ENCODE measurements at places on chromosomes 12 and 14.

- DNase-seq = no peak
Measured at GRCh38 chr12:89538897-89539296, 13.1 kb upstream of the POC1B start.

DNA sequence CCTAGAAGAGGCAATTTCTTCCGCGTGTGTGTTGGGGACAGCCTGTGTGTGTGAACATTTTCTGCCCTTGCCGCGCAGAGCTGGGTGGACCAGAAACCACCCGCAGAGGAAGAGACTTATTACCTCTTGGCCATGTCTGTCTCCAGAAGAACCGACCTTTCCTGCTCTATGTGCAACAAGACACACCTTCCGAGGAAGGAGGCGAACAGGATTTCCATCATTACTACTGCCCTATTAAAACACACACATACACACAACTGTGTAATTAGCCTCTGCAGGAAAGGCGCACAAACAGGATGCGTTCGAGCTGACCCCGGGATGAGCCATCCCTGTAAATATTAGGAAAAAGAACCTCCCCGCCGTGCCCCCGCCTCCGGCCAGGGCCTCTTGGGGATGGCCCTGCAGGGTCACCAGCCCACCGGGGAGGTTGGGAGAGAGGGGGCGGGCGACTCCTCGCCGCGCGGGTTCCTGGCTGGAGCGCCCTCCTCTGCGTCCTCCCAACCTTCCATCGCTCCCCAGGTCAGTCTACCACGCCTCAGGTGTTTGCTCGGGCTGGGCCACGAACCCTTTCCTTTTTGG lies 484 bp upstream of the PRKCH start:
- DNase-seq = no peak

DNA sequence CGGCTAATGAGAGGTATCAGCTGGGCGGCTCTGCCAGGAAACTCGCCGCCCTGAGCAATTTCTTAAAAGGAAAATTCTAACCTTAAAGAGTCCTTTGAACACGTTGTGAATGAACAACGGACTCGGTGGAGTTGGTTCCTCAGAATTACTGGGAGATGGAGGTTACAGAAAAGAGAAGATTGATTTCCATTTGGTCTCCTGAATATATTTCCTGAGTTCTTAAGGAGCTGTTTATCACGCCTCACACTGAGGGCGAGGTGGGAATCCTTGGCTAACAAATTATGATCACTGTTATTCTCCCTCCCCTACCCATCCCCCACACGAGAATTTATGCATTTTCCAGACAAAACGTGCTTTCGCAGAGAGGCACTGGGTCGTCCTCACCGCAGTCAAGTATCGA lies 194.5 kb upstream of the C14orf180 start:
- DNase-seq = no peak

DNA sequence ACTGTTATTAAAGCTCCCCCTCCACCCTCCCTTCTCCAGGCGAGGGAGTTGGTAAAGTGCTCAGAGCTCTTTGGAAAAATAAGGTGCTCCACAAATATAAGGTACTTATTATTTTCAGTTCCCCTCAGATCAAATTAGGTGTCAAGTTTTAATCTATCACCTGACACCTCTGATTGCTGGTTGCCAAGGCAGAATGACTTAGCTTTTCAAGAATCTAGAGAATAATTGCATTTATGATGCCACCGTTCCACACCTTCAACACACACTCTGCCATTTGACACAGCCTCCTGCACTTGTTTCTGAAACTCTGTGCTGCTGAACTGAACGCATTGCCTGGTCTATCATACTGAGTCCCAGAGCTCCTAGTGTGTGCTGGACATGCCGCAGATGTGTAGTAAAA lies 128.6 kb downstream of the CRACR2A start:
- no peak for DNase-seq

- DNase-seq = no peak
Measured at GRCh38 chr12:88307961-88308360, 165.9 kb downstream of the TMTC3 start.

- no peak for DNase-seq
Measured at GRCh38 chr12:122527478-122527944, 462 bp downstream of the KNTC1 start.

DNA sequence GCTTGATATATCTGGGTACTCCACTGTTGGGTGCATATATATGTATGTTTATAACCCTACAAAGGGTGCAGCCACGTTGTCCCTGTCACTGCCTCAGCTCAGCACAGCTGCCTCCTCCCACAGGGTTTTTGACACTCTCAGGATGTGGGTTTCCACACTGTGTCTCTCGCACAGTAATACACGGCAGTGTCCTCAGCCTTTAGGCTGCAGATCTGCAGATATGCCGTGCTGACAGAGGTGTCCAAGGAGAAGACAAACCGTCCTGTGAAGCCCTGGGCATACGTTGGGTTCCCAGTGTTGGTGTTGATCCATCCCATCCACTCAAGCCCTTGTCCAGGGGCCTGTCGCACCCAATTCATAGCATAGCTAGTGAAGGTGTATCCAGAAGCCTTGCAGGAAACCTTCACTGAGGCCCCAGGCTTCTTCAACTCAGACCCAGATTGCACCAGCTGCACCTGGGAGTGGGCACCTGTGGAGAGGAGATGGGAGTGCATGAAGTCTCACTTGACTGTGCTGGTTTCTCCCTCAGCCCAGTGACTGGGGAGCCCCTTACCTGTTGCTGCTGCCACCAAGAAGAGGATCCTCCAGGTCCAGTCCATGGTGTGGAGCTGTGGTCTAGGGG lies 498.7 kb downstream of the TMEM121 start:
- DNase-seq = no peak

- no peak for DNase-seq
Measured at GRCh38 chr12:452667-453210, 7.0 kb upstream of the B4GALNT3 start.

- no peak for DNase-seq
Measured at GRCh38 chr12:79673354-79673753, 17.4 kb downstream of the PAWR start.

- DNase-seq = no peak
Measured at GRCh38 chr12:11886339-11886738, 184.4 kb upstream of the BCL2L14 start.

- DNase-seq = no peak
Measured at GRCh38 chr14:30874120-30874998, at the start of gene COCH. Gene COCH (plus strand): TSS chr14:30874559. CDS start chr14:30874939, 380 bp downstream.

- DNase-seq = no peak
Measured at GRCh38 chr14:93035917-93036651, 79.6 kb downstream of the ITPK1 start.

- DNase-seq = no peak
Measured at GRCh38 chr12:125402874-125403789, 337.9 kb downstream of the AACS start.

- no peak for DNase-seq
Measured at GRCh38 chr12:129084875-129085826, 231.9 kb downstream of the GLT1D1 start.

- no peak for DNase-seq
Measured at GRCh38 chr12:54008260-54008552, 579 bp upstream of the HOXC8 start.

GRCh38 chr12:41254004-41254914 lies 66.1 kb downstream of the PDZRN4 start:
- DNase-seq = no peak

DNA sequence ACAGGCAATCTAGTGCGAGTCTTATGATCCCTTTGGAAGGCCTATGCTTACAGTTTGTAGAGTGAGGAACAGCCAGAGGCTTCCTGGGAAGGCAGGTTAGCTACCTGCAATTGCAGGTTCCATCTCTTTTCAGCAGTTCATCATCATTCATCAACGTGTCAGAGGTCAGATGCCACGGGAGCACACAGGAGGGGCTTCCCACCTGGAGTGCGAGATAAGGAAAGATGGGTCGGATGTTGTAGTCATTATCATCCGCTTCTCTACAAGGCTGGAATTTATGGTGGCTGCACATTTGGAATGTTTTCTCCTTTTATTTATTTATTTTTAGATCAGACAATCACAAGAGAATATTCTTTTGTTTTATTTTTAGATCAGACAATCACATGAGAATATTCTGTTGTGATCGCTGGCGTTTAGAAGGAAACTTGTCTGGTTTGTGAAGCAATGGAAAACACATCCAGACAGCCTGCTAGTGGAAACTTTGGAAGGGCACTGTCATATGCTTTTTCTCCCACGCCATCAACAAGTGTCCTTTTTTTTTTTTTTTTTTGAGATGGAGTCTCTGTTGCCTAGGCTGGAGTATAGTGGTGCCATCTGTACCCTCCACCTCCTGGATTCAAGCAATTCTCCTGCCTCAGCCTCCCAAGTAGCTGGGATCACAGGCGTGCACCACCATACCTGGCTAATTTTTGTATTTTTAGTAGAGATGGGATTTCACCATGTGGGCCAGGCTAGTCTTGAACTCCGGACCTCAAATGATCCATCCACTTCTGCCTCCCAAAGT lies 1.9 kb upstream of the BICD1 start:
- DNase-seq = no peak

DNA sequence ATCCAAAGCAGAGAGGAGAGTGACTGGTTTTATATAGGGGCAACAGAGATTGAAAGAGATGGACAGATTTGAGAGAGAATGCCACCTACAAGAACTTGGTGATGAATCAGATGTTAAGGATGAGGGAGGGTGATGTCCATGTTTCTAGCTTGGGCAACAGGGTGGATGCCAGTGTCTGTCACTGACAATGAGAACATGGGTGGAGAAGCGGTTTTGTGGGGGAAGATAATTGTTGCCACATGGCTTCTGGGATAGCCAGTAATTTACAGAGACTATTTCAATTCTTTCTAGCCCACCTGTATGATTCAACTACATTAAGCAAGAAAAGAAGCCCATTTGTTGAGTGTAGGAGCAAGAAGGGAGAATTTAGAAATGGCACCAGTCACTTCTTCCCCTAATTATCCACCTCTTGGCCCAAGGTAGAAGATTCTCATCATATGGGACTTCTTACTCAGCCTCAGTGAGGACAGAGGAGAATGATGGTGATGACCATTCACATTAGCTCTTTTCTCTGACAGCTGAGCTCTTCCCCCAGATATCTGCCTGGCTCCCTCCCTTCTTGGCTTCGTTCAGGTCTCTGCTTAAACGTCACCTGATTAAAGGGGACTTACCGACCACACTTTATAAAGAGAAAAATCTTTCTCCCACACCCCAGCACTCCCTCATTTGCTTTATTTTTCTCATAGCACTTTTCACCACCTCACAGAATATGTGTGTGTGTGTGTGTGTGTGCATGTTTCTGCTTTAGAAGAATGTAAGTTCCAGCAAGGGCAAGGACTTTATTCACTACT lies 117.8 kb downstream of the DUSP6 start:
- no peak for DNase-seq

GRCh38 chr12:7966563-7966962 lies 30.6 kb upstream of the SLC2A3 start:
- no peak for DNase-seq

DNA sequence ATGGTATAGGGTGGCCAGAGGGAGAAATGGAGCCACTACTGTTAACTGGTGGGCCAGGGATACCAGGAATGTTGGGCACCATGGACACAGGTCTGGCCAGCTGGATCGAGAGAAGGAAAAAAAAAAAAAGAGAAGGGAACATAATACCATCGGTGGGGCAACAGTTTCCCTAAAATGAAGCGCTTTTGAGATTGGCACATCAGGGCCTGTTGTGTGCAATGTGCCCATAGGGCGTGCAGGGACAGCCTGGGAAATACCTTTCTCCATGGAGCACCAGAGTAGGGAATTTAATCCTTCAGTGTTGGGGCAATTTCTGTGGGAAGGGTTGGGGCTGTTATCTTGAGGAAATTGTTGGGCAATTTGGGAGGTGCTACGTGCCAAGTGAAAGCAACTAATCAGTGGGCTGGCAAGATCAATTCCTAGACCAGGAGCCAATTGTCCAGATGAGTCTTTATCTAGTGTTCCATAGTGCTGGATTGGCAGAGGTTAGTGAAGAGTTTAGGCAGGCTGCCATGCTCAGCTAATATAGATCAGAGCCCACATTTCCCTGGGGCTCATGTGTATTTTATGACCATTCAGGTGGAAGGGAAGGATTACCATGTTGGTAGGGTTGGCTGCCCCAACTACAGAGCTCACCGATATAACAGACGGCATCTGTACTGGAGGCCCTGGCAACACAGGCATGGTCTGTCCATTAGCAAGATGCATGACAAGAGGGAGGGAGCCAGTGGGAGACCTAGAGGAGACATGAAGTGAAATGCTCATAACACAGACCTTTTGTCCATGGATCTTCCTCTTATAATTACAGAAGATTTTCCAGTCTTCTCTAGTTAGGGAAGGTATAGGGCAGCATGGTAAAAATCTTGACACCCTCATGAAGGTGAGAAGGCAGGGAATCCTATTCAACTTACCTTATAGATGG lies 25.5 kb upstream of the NPFF start:
- DNase-seq = no peak
